ENCODE measurements at places on chromosomes 5 and 9.

- DNase-seq, result no peak
Measured at GRCh38 chr5:149288436-149288835, 16.8 kb downstream of the AFAP1L1 start.

DNA sequence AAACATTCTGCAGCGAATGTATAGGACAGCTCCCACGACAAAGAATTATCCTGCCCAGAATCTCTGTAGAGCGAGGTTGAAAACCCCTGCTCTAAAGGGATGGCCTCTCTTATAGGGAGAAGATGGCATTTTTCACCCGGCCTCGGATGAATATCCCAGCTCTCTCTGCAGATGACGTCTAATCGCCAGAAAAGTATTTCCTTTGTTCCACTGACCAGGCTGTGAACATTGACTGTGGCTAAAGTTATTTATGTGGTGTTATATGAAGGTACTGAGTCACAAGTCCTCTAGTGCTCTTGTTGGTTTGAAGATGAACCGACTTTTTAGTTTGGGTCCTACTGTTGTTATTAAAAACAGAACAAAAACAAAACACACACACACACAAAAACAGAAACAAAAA lies 17.4 kb upstream of the RARS1 start:
- DNase-seq, result no peak

- no peak for DNase-seq
Measured at GRCh38 chr9:27787891-27788290, 214.6 kb upstream of the C9orf72 start.

DNA sequence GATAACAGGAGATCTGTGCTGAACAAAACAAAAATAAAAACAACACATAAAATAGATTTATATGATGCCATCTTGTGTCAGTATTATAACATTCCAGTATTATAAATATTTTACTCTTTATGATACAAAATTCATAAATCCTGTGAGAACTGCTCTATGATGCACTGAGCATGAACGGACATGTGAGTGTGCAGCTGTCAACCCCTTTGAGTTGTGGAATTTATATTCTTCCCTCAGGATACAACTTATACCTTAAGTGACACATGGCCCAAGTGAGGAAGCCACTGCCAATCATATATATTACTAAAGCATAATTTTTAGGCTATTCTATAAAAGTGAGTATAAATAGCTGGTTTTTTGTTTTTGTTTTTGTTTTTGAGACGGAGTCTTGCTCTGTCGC lies 116.0 kb upstream of the OR13F1 start:
- DNase-seq, result no peak
